ENCODE measurements at places on chromosomes 11 and 22. TPM values are rescaled to one million over a fixed set of nuclear protein-coding genes. Genes with fewer than 3 reads are reported as not detected.
A peak's percentile ranks its signal among the peaks of the same experiment; 100 is the strongest.

DNA sequence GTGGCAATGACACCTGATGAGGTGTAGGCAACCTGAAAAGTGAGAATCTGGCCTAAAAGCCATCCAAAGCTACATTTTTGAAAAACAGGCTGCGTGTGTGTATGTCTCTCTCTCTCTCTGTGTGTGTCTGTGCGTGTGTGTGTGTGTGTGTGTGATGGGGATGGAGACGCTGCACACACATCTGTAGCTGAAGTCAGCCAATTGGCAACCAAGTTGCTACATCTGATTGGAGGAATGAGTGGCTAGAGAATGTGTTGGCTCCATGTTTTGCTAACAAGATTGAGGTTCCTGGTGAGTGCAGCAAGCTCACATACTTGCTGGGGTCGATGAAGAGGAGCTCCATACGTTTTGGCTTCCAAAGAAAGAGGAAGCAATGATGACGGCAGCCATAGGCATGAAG, 311.4 kb upstream of the NCAM1 start:
- DNase-seq = no peak

- DNase-seq = no peak
Observed at GRCh38 chr11:16359369-16359768, 3.0 kb upstream of the SOX6 start.

- DNase-seq = no peak
Observed at GRCh38 chr11:59573216-59573615, 42.4 kb downstream of the OSBP start.

GRCh38 chr11:10591741-10592140, 23.3 kb upstream of the LYVE1 start:
- DNase-seq = no peak

GRCh38 chr11:125663910-125664309, 16.7 kb downstream of the ACRV1 start:
- no peak for DNase-seq

- no peak for DNase-seq
Observed at GRCh38 chr11:69387409-69387885, 93.5 kb downstream of the MYEOV start.

DNA sequence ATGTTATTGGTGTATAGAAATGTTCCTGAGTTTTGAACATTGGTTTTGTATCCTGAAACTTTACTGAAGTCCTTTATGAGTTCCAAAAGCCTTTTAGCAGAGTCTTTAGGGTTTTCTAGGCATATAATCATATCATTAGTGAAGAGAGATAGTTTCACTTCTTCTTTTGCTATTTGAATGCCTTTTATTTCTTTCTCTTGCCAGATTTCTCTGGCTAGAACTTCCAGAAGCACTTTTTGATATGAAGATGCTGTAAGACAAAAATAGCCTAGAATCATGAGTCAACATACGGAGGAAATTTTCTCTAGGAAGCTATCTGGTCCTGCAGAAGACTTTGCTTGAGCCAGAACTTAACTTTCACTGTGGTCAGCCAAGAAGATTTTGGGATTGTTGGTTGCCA, 86.7 kb upstream of the IZUMO1R start:
- no peak for DNase-seq

- DNase-seq = no peak
Observed at GRCh38 chr11:67433536-67434394, 3.7 kb downstream of the PTPRCAP start.

GRCh38 chr11:3929232-3929631, 73.8 kb downstream of the STIM1 start:
- no peak for DNase-seq

- DNase-seq = no peak
Observed at GRCh38 chr11:93840981-93841380, 9.4 kb downstream of the VSTM5 start.

DNA sequence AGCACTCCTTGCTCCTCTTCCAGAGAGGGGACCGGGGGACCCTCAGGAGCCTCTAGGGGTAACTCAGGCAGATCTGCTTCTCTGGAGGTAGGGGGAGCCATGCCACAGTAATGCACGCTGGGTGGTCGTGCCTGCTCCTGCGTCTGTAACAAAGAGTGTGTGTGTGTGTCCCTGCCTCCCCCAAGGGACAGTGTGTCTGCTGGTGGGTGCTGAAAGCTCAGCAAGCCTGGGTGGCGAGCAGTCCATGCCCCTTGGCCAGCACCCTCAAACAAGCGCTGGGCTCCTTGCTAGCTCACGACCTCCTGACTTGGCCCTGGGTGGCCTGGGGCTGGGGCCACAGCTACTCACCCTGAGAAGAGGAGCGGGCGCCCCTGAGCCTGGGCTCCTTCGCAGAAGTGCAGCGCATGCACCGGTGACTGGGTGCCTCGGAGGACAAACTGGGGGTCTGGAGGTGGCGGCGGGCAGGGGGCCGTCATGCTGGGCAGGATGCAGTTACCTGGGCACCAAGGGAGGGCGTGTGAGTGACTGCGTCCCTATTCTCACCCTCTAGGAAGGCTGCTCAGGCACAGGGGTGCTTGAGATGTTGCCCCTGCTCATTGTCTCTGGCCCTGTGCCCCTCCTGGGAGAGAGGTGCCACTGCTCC, 33.7 kb downstream of the GNB1L start:
- DNase-seq = no peak

DNA sequence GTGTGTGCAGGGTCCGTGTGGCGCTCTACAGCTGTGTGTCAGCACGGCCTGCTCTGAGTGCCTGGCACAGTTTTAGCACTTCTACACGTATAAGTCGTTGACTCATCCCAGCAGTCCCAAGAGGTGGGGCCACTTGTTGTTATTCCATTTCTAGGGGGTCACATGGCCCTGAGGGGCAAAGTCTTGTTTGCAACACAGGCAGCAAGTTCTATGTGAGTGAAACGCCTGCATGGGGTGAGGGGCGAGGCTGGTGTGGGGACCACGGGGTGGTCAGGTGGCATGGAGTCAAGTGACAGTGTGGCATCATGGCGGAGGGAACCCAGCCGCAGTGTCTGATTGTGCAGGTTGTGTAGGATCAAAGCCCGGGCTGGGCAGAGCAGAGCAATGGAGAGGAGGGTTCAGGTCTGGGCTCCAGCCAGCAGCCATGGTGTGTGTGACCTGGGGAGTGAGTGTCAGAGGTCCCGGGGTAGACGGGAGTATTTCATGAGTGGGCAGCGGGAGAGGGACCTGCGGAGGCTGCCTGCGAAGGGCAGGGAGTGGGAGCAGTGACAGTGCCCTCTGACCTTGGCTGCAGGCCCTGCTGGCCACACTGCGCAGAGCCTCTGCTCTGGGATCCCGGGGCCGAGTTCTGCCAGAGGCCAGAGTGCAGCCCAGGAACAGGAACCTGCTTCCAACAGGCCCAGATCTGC, 27.9 kb downstream of the SHANK3 start:
- DNase-seq = no peak

DNA sequence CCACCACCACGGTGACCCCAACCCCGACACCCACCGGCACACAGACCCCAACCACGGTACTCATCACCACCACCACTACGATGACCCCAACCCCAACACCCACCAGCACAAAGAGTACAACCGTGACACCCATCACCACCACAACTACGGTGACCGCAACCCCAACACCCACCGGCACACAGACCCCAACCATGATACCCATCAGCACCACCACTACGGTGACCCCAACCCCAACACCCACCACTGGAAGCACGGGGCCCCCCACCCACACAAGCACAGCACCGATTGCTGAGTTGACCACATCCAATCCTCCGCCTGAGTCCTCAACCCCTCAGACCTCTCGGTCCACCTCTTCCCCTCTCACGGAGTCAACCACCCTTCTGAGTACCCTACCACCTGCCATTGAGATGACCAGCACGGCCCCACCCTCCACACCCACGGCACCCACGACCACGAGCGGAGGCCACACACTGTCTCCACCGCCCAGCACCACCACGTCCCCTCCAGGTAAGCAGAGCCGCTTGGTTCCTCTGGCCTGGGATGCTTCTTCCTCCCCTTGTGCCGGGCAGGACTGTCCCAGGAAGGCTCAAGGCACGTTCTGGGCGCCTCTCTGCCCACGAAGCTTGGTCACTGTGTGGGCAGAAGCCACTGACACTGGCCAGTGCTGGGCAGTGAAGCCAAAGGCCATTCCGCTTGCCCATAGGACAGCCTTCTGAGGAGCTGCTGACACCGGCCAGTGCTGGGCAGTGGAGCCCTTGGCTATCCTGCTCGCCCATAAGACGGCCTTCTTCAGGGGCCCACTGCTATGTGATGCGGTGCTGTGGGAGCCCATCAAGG, 25.1 kb downstream of the MUC2 start:
- no peak for DNase-seq

DNA sequence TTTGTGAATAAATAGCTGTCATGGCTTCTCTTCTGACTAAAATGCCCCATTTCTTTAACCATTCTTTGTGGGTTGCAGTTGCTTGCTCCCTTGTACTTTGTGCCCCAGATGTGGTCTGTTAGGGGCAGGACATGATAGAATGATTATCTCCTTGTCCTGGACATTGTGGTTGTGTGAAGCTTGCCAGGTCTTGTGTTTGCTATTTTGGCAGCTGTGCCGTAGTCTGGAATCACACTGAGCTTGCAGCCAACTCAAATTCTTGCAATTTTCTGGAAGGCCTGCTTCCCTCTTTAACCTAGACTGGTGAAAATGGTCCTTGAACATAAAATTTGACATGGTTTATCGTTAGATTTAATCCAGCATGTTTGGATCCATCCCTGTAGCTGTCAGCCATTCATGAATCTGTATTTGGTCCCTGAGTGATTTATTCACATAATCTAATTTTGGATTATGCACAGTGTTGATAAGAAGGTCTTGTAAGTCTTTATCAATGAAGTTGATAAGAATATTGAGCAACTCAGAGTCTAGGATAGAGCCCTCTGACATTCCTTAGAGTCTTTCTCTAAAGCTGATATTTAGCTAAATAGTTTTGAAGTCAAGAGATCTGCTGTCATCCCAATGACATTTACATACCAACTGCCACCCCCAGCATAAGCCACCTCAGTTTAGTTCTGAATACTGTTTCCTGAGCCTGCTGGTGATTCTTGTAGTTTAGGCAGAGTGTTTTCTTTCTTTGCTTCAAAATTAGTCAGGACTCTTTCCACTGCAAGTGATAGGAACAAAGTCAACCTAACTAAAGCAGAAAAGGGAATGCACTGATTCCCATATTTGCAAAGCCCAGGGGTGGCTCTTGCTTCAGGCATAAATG, 9.8 kb downstream of the SPON1 start:
- DNase-seq = no peak

GRCh38 chr11:128511712-128512111, 75.6 kb downstream of the ETS1 start:
- DNase-seq = no peak

DNA sequence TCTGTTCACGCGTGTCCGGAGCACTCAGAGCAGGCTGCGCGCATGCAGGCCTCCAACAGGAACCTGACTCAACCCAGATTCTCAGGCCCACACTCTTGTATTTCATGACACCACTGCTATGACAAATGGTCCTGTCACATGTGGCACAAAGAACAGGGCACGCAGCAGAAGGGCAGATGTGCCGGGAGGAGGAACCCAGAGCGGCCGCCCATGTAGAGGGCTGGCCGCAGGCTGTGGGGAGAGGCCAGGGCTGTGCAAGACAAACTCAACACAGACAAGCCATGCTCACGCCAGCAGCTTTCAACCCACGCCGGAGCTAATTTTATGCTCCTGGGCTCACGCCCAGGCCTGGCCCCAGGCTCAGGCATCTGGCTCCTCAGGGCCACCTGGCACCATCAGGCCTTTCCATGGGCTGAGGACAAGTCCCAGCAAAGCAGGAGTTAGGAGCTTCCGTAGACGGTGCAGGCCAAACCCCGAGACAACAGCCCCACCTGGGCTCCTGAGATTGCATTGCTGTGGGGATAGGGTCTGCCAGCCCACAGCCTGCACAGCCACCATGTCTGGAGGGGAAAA, 40.0 kb downstream of the DUSP8 start:
- DNase-seq = no peak

DNA sequence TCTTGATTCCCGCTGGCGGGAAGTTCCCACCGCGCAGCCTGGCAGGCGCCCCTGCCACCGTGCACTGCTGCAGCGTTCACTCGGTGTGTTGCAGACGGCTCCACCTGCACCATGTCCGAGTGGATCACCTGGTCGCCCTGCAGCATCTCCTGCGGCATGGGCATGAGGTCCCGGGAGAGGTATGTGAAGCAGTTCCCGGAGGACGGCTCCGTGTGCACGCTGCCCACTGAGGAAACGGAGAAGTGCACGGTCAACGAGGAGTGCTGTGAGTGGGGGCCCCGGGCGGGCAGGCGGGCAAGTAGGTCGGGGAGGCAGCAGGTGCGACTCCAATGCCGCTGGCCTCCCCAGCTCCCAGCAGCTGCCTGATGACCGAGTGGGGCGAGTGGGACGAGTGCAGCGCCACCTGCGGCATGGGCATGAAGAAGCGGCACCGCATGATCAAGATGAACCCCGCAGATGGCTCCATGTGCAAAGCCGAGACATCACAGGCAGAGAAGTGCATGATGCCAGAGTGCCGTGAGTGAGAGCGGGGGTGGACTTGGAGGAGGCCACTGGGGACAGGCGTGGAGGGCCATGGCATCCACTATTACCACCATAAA, 99.7 kb downstream of the RRAS2 start:
- DNase-seq = no peak

- DNase-seq = no peak
Observed at GRCh38 chr11:117544130-117544800, 216.6 kb downstream of the CEP164 start.

GRCh38 chr11:58046231-58046630, 15.5 kb downstream of the OR6Q1 start:
- DNase-seq = no peak

- no peak for DNase-seq
Observed at GRCh38 chr11:27673979-27674663, 26.1 kb downstream of the BDNF start.

GRCh38 chr11:12110201-12110713, at the start of gene MICAL2:
Gene MICAL2 (plus strand): TSS chr11:12110590. CDS start chr11:12162156, 51,566 bp downstream.
- peak; percentile 53 for DNase-seq

- DNase-seq = no peak
Observed at GRCh38 chr22:30882184-30882717, 86.3 kb downstream of the MORC2 start.

DNA sequence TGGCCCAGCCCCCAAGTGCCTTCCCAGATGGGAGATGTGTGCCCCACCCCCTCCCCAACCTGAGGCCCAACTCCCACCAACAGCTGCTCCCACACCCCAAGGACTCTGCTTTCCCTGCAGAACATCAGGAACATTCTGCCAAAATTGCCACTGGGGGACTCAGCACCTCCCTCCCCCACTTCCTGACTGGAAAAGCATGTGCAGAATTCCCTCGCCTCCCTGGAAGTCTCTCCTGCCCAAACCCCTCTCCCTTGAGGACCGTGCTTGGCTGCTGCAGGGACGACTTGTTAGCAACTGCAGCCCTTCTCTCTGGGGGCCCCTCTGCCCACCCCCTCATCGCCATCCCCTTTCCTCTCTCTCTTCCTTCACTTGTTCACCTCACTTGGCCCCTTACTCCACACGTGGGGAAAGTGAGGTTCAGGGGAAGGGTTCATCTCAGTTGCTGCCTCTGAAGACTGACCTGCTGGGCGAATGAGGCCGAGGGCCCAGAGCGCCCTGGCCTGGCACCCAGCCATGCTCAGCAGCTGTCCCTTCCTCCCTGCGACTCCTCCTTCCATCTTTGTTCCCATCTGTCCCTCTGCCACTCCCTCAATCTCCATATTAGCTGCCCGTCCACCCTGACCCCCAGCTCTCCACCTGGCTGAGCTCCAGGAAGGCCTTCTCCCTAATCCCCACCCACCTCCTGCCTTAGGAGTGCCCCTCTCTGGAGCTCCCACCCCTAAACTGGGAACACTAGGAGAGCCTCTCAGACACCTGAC, 105.1 kb downstream of the CHST1 start:
- DNase-seq = no peak

Gene MIOX
- polyA plus RNA-seq = 2.4 TPM

Gene CD82
- 13.8 TPM for polyA plus RNA-seq

Gene KBTBD4
- 25.9 TPM for polyA plus RNA-seq

Gene SYT8
- 0.39 TPM for polyA plus RNA-seq

Gene F2
- polyA plus RNA-seq = 0.27 TPM

Gene SORL1
- polyA plus RNA-seq = 34.1 TPM

Gene MS4A4E
- polyA plus RNA-seq = 1.5 TPM

Gene TRIM22
- 6.1 TPM for polyA plus RNA-seq

Data from renal cortex interstitium (tissue), 15 donors.